ENCODE measurements at places on chromosomes 4 and X. TPM values are rescaled to one million over a fixed set of nuclear protein-coding genes. Genes with fewer than 3 reads are reported as not detected.

DNA sequence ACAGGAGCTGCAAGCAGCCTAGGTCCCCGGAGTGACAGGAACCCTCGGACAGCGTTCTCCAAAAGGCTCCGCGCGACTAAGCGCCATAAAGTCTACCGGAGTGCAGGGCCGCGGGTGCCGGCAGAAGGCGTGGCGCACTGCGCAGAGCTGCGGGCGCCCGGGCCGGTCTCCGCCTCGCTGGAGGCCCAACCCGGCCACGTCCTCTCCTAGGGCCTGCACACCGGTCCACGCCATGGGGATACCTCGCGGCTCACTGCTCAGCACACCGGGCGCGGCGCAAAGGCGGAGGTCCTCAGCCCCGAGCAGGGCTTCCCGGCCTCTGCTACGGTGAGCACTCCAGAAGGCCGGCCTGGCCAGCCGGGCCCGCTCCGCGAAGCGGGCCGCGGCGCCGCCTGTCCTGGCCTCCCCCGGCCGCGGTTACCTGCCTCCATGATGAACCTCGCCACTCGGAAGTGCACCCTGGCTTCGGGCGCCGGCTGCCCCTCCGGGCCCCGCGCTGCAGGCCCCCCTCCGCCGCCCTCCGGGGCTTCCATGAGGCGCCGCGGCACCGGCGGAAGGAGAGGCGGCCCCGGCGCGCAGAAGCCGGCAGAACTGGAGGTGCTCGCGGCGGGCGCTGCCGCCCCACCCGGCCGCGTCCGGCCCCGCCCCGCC, at the start of gene CCNQ:
Gene CCNQ, minus strand, starts transcription at position 599 of the 651 bp plus-strand sequence. Its CDS starts 66 bp downstream, at position 533.
- no peak for DNase-seq

DNA sequence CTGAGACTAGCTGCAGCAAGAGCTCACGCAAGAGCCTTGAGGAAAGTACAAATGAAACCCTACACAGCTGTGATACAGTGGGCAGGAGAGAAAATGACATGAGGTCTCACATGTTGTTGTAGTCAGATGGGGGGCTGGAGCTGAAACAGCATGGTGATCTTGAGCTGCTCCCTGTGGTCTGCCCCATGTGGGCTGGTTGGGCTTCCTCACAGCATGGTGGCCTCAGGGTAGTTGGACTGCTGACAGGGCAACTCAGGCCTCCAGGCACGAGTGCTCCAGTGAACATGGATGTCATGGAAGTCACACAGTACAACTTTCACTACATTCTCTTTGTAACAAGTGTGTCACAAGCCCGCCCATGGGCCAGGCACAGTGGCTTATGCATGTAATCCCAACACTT, 3.4 kb upstream of the MAN2B2 start:
- no peak for DNase-seq

DNA sequence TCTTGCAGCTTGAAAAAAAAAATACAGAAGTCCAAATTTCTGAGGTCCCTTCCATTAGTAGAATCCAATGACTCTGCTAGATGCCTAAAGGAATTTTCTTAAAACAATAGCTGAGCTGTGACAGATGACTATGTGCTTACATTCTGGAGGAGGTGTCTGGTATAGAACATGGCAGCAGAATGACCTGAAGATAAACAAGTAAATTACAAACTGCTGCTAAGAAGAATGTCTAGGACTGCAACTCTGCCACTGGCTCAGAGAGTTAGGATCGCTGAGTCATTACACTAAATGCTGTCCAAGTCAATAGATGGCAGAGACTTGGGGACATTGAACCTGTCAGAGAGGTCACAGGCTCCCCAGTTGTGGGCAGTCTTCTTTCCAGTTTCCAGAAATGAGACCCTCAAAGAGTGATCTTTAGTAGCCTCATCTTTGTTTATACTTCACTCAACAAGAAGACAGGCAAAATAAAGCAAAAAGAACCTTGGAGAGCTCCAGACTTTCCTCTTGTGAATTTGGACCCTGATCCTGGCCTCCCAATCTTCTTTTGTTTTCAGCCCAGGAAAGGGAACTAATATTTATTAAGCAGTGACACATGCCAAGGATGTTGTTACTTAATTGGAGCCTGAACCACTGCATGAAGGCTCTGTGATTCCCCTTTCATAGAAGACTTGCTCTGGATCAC, 56.4 kb upstream of the SCML1 start:
- DNase-seq = peak; percentile 37

DNA sequence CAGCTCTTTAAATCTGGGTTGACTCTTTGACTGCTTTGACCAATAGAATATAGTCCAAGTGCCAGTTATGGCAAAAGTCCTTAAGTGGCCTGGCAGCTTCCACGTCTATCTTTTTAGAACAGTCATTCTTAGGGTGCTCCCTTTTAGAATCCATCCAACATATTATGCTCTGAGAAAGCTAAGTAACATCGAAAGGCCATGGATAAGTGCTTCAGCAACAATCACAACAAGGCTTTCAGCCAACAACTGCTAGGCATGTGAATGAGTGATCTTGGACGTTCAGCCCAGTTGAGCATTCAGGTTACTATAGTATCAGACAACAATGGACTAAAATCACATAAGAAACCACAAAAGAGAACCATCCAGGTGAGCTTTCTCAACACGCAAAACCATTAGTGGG, 818.7 kb downstream of the DMD start:
- DNase-seq = no peak

DNA sequence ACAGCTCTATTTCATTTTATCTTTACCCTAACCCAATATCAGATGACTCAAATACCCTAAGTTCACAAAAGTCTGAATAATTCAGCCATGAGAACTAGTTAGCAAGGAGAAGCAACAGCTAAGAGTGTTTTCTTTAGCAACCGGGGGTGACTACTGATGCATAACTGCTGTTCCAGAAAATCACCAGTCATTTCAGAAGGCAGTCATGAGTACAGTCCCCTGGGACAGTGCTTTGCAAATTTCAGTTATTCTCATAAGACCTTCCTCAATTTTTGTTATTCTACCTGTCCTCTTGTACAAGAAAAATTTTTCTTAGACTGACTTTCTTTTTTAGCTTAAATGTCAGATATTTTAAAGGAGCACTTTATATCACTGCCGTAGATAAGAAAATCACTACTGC, 16.4 kb downstream of the BANK1 start:
- DNase-seq = no peak

DNA sequence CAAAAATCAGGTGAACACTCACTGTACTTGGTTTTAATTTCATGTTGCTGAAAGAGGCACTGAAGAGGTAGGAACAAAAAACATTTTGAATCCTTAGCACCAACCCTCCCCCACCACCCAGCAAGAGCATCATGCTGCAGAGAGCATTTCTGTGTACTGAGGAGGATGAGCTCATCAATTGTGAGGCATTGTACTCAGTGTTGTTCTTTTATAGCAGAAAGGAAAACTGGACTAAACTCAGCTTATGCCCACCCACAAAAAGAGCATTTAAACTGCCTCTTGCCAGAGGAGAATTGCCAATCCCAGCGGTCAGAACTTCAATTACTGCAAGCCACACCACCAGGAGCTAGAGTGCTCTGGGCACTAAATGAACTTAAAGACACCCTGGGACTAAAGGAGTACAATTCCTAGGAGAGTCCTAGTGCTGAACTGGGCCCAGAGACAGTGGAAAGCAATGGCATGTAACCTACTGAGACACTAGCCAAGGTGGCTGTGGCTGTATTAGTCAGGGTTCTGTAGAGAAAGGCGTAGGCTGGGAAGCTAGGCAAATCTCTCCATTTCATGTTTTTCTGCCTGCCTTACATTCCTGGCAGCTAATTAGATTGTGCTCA, 280.7 kb upstream of the KLHL4 start:
- DNase-seq = no peak

DNA sequence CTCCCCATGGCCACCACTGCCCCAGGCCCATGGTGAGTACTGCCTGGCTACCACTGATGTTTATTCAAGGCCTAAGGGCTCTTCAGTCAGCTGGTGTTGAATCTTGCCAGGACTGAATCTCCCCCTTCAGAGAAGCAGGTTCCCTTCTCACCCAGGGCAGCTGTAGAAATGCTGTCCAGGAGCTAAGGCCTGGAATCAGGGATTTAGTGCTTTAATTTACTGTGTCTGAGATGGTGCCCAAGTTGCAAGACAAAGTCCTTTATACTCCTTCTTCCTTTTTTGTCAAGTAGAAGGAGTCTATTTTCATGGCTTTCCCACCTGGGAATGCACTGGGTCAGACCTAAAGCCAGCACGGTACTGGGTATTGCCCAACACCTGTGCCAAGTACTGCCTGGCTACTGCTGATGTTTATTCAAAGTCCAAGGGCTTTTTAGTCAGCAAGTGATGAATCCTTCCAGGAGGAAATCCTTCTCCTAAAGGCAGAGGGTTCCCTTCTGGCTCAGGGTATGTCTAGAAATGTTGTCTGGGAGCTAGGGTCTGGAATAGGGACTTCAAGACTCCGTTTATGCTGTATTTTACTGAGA, 117.6 kb upstream of the ATOH1 start:
- DNase-seq = no peak

DNA sequence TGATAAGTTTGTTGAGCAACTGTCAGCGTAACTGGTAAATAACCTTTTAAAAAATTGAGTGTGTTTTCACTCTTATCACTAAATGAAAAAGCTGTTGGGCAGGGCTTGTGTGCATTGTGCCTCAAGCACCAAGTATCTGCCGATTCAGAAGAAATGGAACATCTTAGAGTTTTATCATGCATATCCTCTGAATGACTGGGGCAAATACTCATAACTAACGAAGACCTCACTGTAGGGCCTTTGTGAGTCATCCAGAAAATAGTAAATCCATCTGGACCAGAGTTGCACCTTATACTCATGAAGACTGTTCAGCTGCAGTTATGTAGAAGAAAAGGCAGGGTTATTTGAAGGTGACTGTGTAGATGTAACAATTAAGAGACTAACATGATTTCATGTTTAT, 222.1 kb downstream of the CAMK2D start:
- DNase-seq = no peak

- no peak for DNase-seq
These were observed 10.1 kb upstream of the ADH1A start for GRCh38 chr4:99300934-99301333.

DNA sequence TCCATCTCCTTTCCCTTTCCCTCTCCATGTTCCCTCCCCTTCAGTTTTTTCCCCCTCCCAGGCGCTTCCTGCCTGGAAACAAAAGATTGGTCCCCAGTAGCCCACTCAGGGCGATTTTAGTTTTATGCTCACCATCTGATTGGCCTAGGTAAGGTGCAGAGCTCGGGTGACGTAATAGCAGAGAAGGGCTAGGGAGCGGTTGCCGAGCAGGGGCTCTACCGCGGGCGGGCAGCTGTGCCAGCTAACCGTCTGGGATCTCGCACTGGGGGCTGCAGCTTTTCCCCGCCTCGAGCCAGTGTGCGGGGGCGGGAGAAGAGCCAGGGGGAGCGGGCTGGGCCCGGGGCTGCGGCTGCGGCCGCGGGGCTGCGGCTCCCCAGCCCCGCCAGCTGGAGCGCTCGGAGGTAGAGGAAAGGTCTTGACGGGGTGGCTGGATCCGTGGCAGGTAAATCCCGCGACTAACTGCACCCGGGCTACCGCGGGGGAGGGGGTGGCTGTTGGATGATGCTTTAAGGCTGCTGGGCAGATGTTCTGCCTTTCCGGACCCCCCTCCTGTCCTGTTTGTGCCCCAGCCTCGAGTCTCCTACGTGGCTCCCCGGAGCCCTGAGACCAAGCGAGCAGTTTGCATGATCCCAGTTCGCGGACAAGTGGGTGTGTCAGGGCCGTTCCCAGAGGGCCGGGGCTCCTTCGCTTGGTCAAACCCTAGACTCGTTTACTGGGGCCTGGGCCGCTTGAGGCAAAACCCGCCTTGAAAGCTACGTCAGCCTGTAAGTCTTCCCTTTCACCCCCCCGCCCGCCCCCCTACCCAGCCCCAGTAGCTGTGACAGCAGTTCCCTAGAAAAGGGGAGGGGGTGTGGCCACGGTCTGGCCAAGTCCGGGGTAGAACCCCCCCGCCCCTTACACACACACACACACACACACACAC, at the start of gene PAK3:
Gene PAK3, plus strand, starts transcription at position 218 of the 922 bp plus-strand sequence. CDS start 26,913 bp downstream, outside the sequence.
- DNase-seq = peak; percentile 26

DNA sequence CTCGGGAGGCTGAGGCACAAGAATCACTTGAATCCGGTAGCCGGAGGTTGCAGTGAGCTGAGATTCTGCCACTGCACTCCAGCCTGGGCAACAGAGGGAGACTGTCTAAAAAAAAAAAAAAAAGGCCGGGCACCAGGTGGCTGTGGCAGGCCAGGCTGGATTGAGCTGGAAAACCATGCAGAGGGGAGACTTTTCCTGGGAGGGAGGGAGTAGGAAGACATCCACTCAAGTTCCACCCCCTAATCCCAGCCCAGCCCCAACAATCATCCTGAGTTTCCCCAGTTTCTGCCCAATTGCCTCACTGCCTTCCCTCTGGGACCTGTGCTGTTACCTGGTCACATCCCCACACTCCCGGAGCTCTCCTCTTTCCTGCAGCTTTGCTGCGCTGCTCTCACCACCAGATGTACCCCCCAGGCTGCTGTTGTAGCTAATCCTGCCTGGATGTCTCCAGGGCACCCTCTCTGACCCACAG, 9.0 kb upstream of the TSPYL2 start:
- DNase-seq = no peak

ALAS2 gene
- total RNA-seq = not detected

MAGEB10 gene
- not detected for total RNA-seq

CA5B gene
- total RNA-seq = 4.6 TPM

RAB40A gene
- total RNA-seq = 0.19 TPM

UGT2B11 gene
- not detected for total RNA-seq
